ENCODE measurements at places on chromosomes 11 and 22.

- DNase-seq = no peak
Measured at GRCh38 chr11:19631712-19632498, 80.7 kb upstream of the NAV2 start.

GRCh38 chr22:20083157-20083890 lies 3.3 kb downstream of the DGCR8 start:
- no peak for DNase-seq

- no peak for DNase-seq
Measured at GRCh38 chr11:19435306-19435989, 194.7 kb upstream of the E2F8 start.

- peak; percentile 18 for DNase-seq
Measured at GRCh38 chr22:43152357-43153071, 1.2 kb downstream of the TSPO start.

DNA sequence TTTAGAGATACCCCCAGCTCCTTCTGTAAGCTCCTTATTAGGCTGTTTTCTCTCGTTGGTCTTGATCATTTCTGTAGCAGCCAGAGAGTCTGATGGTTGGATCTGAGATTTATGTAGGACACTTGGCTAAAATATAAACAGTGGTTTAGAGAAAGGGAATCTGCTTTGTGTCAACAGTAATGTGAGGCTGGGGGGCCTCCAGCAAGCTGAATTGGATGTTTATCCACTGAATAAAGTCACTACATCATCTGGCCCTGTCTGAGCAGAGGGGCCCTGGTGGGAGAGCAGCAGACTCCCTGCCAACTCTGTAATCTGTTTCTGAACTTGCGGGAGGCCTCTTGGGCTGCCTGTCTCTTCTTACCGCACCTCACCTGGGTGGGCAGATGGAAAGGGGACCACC lies 328.5 kb upstream of the PLET1 start:
- DNase-seq = no peak

DNA sequence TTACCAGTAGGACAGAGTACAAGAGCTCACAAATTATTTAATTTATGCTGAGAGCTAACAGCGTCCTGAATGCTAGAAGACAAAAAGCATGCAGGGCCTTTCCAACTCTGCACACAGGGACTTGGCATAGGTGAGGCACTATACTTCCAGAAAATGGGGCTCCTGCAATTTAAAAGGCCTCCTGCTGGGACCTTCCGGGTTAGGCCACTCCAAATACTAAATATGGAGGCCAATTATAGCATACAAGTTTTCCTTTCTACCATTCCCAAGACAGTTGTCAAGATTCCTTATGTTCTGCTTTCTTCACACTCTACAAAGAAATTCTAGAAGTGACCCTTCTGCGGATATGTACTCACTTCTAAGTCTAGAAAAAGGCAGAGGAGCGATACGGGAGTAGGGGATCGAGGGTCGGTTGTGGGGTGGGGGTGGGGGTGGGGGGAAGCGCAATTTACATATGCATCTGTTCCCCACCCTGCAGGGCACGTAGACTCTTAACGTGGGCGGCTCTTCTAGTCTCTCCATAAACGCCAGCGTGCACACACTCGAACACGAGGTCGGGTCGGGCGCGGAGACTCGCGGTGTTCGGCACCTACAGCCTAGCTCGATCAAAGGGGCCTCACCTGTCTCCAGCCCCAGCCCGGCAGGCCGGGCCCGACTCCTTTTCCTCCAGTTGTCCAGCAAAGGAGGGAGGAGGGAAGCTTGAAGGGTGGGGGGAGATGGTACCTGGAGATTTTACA lies 728 bp downstream of the DCUN1D5 start:
- DNase-seq = peak; percentile 63

DNA sequence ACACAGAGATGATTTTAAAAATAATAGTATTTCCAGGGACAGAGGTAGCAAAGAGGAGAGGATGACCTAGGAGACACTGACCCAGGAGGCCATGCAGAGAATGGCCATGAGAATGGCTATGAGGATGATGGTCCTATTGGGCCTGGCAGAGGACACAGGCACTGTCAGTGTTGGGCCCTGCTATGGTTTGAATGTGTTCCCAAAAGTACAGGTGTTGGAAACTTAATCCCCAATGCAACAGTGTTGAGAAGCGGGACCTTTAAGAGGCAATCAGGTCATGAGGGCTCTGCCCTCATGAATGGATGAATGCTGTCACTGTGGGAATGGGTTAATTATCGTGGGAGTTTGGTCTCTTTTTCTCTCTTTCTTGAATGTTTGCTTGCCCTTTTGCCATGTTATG lies 61.6 kb downstream of the KCNC1 start:
- DNase-seq = no peak

- no peak for DNase-seq
Measured at GRCh38 chr11:6652182-6652581, 3.4 kb downstream of the DCHS1 start.

- no peak for DNase-seq
Measured at GRCh38 chr11:84655712-84656111, 971.4 kb downstream of the DLG2 start.

All from Kasumi-1 (cell line).